ENCODE measurements at places on chromosomes 2 and 18. TPM values are rescaled to one million over a fixed set of nuclear protein-coding genes. Genes with fewer than 3 reads are reported as not detected.

The EGR4 gene
- total RNA-seq = under 0.01 TPM

The D2HGDH gene
- 7.8 TPM for total RNA-seq

The UGT1A10 gene
- not detected for total RNA-seq

The GALNT3 gene
- under 0.01 TPM for total RNA-seq

The RGPD4 gene
- not detected for total RNA-seq

The SLC9A4 gene
- total RNA-seq = not detected

The DSG4 gene
- not detected for total RNA-seq

The CYTIP gene
- total RNA-seq = not detected

The REG3A gene
- not detected for total RNA-seq

The CYP1B1 gene
- not detected for total RNA-seq

The CLIP4 gene
- 14.2 TPM for total RNA-seq

The CBLN2 gene
- under 0.01 TPM for total RNA-seq

The UPP2 gene
- not detected for total RNA-seq

The C2orf42 gene
- 15.5 TPM for total RNA-seq

The GLI2 gene
- not detected for total RNA-seq

The TNFAIP6 gene
- total RNA-seq = 0.22 TPM

The GMPPA gene
- 22.2 TPM for total RNA-seq

The FAM237A gene
- not detected for total RNA-seq

The UGT1A5 gene
- not detected for total RNA-seq

The TLX2 gene
- not detected for total RNA-seq

The ZNF396 gene
- total RNA-seq = 0.60 TPM

The ABCG5 gene
- not detected for total RNA-seq

The BCL11A gene
- 0.65 TPM for total RNA-seq

The IL1RL1 gene
- total RNA-seq = 0.40 TPM
